ENCODE measurements at places on chromosomes 13 and 19.

GRCh38 chr19:51036519-51036918 is 1.7 kb upstream of the KLK12 start:
- no peak for ATAC-seq

DNA sequence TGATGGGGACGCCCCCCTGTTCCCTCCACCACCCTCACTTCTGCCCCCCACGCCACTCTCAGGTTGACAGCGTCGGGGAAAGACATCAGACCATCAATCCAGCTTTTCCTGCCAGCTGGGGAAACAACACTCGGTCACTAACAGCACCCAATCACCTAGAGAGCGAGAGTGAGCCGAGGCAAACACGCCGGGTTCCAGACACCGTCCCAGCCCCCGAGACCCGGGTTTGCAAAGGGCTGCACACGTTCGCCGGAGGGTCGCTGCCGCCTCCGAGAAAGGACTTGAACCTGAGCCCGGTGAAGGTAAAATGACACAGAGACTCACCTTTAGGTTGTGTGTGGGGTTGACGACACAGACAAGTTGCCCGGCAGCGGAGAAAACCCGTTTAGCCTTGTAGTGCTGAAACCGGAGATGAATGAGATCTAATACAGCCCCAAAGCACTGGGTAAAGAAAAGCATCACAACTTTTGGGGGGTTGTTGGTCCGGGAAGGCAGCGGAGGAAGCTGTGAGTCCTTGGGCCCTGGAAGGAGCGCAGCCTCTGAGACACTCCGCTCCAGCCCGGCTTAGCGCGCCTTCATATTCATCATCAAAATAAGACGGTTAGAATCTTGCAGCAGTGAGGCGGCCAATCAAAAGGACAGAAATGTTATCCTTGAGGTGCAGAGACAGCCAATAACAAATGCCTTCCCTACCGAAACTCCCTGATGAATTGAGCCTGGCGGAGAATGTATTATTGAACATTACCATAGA is at the start of gene SIAH3:
TSS of gene SIAH3 (minus strand) at position 583 of the 751 bp plus-strand sequence. CDS start at position 459, 124 bp downstream.
- ATAC-seq: no peak

DNA sequence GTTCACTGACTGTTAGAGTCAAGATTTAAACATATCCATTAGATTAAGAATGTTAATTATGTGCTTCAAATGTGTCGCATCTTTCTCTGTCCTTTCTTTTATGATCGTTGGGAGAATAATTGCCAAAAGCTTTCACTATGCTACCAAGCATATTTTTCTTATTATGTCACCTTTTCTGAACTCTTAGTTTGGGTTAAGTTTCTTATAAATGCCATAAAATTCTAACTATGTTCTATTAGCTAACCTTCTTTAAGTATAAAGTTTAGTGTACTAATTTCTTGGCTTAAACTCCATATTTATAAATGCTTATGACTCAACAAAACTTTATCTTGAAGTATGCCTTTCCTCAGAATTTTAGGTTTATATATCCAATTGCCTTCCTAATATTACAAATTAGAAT is 1759.4 kb downstream of the PCDH9 start:
- no peak for ATAC-seq

- ATAC-seq: no peak
These were observed 589 bp downstream of the RBM26 start for GRCh38 chr13:79405501-79405830.

- peak; percentile 45 for ATAC-seq
These were observed 1.9 kb downstream of the CCNP start for GRCh38 chr19:40224342-40225150.

DNA sequence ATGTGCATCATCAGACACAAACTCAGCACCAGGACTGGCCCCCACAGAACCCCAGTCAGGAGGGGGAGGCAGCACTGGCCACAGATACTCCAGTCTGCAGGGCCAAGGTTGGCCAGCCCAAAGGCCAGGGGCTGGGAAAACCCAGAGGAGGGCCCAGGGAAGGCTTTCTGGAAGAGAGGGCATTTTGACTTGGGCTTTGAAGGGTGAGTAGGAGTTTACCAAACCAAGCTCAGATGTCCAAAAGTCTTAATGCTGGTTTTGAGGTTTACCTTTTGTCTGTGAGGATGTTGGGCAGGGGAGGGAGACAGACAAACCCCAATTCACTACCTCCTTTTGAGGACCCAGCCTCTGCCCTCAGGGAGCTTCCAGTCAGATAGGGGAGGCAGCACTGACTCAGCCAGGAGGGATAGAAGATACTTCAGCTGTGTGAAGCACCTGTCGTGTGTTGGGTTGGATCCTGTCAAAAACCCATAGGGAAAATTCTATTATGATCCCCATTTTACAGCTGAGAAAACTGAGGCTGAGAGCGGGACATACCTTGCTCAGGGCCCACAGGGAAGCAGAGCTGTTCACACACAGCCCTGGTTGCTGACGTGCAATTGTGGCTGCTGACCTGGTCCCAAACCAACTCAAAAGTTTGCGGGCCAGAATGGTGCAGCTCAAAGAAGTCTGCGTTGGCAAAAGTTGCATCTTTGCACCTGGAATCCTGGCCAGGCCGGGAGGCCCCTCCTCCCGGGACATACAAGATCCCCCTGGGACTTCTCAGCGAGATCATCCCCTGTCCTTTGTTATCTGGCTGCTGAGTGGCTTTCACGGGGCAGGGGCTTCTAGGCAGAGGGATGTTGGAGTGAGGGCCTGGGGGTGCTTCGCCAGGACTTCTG is 13.1 kb downstream of the CILP2 start:
- no peak for ATAC-seq

GRCh38 chr13:30308548-30308947 is 1.2 kb upstream of the KATNAL1 start:
- ATAC-seq: no peak

DNA sequence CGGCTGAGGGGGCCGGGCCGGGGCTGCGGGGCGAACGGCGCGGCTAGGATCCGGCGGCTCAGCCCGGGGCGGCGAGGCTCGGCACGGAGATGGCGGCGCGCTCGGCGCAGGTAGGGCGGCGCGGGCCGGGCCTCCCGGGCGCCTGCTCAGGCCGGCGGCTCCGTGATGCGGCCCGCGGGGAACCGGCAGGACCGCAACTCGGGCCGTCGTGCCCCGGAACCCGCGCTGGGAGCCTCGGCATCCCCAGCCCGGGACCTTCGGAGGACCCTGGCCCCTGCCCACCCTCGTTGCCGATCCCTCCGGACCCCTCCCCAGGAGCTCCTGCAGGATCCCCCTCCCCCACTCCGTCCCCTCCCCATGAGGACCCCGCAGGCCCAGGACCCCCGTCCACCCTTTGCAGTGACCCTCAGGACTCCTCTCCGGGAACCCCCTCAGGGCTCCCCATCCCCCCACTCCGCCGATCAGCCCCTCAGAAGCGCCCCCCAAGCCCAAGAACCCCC is 304 bp downstream of the EVI5L start:
- no peak for ATAC-seq

GRCh38 chr13:27035892-27036235 is 135.7 kb downstream of the USP12 start:
- ATAC-seq: peak; percentile 40

DNA sequence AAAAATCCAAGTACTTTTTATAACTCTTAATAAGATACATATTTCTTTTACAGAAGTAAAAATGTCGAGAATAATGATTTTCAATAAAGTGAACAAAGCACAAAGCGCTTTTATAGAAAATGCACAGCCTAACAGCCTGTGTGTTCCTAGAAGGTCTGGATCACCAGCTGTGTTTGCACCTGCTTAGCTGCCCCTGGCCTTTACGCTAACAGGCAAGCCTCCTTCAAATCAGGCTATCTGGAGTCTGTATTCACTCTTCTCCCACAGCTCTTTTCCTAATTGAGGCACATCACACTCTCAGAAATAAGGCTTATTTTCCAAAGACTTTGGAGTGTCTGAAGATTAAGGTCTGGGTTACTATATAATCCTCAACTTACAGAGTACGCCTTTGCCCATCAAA is 183.1 kb downstream of the LHFPL6 start:
- ATAC-seq: no peak

GRCh38 chr19:47255879-47256692 is at the start of gene CCDC9:
CCDC9 (plus strand) TSS chr19:47256525; CDS start chr19:47258401, 1,876 bp downstream.
- peak; percentile 67 for ATAC-seq
